Activated T-helper 9 cell treated with anti-CD3 and anti-CD28 coated beads, Interleukin-2, amount 50 U/mL, for 16 hours (primary cell): ENCODE measurements at places on chromosomes 2 and 18.

- no peak for DNase-seq
These were observed 563 bp upstream of the POLE4 start for GRCh38 chr2:74957886-74958273.

GRCh38 chr2:157291018-157291417, 33.5 kb downstream of the GALNT5 start:
- no peak for DNase-seq

- DNase-seq = no peak
These were observed 61.9 kb upstream of the ZCCHC2 start for GRCh38 chr18:62460851-62461300.

DNA sequence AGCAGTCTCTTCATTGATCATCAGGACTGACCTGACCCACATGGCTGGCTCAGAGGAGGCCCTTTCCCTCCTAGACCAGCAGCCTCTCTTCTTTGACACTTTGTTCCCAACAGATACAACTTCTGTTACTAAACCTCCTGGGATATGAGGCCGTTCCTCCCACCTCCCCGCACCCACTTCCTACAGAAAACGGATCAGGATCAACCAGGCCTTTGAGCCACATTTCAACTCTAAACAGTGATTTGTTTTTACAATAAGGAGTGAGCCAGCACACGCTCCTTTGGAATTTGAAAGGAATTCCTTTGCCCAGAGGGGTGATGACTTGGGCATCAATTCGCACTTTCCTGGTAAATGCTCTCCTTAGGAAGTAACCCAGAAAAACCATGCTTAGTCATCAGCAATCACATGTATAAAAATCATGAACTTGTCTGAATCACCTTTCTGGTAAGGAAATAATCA, 180.4 kb downstream of the FAM124B start:
- no peak for DNase-seq

DNA sequence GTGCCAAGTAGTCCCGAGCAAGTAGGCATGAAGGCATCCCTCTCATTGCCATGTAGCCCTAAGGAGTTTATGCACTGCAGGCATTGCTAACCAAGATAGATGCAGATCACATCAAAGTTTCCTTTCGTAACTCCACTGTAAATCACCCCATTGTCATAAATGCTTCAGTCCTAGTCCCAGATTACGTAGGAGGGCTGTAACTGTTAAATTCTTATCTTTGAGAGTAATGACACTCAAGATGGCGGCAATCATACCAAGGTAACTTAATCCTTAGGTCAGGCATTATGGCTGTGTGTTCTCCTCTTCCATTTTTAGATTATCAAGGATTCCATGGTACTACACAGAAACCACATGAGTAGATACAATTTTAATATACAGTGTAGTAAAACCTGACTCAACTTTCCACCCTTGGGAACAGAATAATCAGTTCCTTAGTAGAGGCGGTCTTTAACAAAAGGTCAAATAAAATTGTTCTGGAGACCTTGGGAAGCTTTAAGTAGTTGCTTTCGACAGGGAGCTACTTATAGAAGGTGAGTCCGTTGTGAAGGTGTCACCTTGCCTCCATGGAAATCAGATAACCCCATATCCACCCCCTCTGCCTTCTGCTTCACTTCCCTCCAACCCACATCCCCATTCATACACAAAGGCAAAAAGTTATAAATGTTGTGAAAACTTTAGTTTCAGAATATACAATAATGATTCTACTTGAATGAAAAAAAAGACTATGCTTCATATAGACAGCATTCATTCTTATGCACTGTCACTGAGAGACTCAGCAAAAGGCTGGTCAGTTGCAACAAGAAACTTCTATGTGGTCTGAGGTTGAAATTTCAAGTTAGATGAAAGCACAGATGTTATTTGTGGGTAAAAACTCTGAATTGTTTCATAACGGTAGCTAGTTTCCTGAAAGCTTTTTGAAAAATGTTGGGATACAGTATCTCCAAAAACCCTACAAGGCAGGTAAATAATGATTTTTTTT, 64.8 kb upstream of the GALNT5 start:
- no peak for DNase-seq

- DNase-seq = no peak
These were observed 14.0 kb upstream of the CREG2 start for GRCh38 chr2:101401326-101401665.

GRCh38 chr18:39454866-39455265, 1889.3 kb upstream of the CELF4 start:
- no peak for DNase-seq

DNA sequence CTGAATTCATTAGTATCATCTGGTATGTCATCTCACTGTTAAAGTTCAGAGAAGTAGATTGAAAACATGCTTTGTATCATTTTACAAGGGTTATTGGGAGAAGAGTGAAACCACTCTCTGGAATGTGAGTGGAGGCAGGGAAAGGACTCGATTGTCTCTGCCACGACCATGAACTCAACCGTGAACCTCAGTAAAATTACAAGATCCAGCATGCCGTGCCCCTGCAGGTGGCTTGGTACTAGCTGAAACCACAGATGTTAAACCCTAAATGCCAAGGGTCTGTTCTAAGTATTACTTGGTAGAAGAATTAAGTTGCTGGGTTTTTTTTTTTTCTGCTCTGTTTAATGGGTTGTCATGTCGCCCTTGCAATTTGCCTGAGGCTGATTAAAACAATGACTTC, 197.2 kb downstream of the MYO3B start:
- DNase-seq = no peak

- no peak for DNase-seq
These were observed 552.9 kb downstream of the FBXO15 start for GRCh38 chr18:73594749-73595148.
